ENCODE measurements at places on chromosomes 6 and 20.
A peak's percentile ranks its signal among the peaks of the same experiment; 100 is the strongest.

- no peak for DNase-seq
Observed at GRCh38 chr6:156336089-156336488, 441.1 kb upstream of the ARID1B start.

DNA sequence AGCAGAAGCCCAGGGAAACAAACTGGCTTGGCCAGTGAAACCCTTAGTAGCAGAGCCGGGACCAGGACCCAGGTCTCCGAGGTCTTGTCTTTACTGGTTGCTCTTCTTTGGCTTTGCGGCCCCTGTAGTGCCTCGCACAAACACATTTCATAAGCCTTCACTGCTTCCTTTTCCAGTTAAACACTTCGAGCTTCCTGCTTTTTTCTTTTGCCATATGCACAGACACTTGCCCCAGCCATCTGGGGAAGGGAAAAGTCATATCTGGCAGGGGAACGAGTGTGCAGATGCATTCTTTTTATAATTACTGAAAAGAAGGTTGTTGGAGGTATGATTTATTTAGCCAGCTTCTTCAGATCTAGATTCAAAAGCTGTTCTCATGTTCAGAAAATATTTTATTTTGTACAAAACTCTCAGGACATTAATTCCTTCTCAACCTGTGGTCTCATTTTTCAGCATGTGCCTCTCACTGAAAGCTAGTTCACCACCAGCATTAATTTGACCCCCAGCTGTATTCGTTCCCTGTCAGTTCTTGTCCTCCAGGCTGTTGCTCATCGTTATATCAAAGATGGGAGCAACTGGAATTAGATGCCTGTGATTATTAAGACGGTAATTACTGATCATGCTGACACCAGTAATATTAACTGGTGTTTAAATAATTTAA, 19.2 kb downstream of the KLHL32 start:
- no peak for DNase-seq

GRCh38 chr20:34704177-34705007, at the start of gene TP53INP2:
Gene TP53INP2, plus strand, starts transcription at chr20:34704344. Its CDS starts 4,396 bp downstream, at chr20:34708740.
- peak; percentile 98 for DNase-seq

GRCh38 chr6:43460032-43460431, 4.7 kb upstream of the DLK2 start:
- DNase-seq, result no peak

DNA sequence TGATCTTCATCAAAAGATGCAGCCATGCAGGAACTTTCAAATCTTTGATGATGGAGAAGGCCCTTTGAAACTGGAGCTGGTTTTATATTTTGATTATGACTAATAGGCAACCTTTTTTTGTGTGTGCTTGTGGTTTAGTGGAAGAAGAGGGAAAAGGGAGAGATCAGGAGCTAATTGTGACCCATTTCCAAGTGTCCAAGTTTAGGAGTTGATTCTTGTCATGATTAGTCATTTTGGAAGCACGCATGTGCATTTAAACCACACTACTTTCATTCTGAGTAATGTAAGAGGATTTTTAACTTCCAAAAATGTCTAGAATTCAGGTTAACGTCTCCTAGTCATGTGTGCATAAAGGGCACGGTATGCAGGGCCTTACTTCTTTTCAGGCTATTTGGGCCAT, 3.5 kb downstream of the FOXO3 start:
- DNase-seq, result no peak

DNA sequence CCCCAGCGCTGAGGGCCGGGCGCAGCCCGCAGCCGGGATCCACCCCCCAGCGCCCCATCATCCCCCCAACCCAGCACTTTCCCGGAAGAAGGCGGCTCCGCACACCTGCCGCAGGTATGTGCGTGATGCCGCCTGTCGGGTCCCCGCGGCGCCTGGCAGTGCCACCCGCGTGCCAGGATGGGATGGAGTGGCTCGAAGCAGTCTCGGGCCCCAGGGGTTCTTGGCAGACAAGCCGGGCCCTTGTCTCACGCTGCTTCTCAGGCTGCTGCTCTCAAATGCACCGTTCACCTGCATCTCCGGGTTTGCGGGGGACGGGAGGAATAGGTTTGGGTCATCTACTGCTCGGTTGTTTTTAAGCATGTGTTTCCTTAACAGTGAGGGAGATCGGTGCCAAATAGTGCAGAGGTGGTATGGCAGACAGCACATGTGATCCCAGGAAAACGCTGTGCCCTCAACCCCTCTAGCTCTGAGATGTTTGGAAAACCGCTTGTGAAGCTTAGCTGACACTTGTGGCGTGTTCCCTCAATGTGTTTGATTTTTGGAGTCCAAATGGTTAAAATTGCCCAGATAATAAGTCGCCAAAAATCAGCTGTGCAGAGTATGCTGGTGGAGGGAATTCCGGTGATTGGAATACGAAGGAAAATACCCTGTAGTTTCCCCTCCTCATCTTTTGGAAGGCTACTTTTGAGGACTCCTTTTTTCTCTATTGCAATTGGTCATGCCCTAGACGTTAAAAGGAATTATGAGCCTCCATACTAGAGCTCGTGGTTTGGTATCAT, 926 bp downstream of the MYLIP start:
- DNase-seq, result peak; percentile 34

DNA sequence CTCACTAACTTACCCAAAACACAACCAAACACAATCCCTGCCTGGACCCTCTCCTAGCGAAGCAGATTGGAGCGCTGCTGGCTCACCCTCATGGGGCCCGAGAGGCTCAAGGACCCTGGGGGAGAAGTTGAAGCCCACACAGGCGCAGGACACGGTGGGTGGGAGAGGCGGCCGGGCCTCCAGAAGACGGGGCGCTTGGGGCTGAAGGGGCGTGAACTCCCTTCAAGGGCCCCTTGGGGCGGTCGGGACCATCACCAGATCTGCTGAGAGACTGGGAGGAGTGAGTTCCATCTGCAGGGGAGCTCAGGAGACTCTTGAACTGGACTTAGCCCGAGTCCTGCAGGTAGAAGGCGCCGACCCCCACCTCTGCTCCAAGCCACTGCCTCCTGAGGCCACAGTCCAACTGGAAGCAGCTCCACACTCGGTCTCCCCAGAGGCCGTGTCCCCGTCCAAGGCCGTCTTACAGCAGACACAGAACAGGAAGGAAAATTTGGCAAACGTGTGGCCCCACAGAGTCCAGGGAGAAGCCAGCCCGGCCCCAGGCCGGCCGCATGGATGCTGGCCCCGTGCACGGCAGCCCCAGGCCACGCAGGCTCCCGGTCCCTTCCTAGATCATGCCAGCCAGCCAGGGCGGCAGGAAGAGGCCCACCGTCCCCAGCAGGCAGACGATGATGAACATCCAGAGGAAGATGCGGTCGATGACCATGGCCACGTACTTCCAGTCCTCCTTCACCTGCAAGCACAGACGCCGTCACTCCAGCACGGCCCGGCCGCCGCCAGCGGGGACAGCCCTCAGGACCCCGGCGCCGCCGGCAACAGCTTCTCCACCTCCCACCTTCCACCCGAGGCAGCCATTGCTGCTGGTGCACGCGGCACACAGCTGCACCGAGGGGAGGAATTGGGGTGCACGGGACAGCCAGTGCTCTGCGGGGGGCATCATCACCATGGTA, 14.7 kb downstream of the CHRNA4 start:
- no peak for DNase-seq

DNA sequence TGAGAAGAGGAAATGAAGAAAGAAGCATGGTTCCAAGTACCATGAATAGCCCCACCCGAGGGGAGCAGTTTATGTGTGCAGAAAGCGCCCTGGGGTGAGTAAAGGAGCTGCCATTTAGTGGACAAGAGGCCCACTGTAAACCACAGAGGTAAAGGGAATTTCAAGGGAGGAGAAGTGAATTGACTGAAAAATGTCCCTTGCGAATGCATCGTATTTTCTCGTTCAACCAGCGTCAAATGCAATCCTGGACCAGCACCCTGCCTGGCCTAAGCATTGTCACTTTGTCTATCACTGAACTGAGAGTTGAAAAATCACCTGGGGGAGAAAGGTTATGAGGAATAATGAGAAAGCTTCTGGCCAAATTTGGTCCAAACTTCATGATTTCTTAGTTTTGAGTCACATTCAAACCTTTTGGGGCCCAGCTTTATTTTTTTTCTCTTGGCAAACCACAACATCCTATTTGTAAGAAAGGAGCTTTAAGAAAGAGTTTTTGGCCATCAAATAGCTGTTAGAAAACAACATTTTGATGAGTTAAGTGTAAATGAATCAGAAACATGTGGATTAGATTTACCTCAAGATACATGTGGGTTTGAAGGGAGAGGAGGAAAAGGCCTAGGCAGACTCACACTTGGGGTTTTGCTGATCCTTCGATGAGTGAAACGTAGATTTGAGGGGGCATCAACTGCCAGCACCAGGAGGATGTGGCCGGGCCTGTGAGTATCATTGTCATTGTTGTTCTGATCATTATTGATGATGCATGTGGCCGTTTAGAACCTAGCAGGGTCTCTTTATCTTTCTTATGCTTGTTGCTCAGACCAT, 214.0 kb downstream of the CLIC5 start:
- DNase-seq, result no peak

Data from upper lobe of left lung (tissue), 6 donors.